ENCODE measurements at places on chromosomes 2 and 18.

- DNase-seq = no peak
Observed at GRCh38 chr2:231393149-231394131, 2.1 kb upstream of the B3GNT7 start.

DNA sequence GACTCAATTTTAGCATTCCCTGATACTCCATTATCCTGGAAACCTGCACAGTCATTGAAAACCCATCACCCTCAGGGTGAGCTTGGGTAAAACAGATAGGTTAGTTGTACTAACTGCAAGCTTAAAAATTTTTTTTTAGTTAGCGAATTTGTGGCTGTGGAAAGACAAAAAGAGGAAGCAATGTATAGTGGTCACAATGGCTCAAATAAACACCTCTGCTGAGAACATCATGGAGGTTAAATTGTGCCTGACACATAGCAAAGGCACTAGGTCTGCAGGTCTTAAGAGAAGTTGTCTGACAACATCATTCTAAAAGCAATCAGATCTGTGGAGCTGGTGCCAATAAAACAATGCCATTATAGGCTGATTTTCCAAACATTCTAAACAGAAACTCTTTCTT, 84.4 kb upstream of the CAVIN2 start:
- DNase-seq = no peak

- DNase-seq = peak; percentile 88
Observed at GRCh38 chr2:205511221-205511620, 171.1 kb upstream of the NRP2 start.

DNA sequence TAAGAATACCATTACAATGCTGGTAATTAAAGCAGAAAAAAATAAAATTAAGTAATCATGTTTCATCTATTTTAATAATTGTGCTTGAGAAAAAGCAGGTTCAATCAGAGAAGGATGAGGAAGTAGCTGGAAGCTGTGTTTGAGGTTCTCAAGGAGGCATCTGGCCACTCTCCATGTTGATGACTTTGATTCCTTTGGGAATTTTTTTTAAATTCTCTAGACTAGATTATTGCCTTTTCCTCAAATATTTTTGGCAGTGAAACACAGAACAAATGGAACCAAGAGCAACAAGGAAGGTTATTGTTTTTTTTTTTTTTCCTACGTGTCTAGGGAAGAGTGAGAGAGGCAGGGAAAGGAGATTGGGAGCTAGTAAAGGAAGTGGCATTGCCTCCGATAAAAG, 99.9 kb upstream of the NRP2 start:
- DNase-seq = no peak

Measured in fibroblast of skin of abdomen (primary cell).